ENCODE measurements at places on chromosomes 3 and 15. TPM values are rescaled to one million over a fixed set of nuclear protein-coding genes. Genes with fewer than 3 reads are reported as not detected.

- no peaks in the 10 kb centered on the region for H3K27me3 ChIP-seq
- H3K4me3 ChIP-seq, result peak within 1 kb of the TSS; percentile 71
- peak within 1 kb of the TSS; percentile 76 for H3K27ac ChIP-seq
- DNase-seq, result peak; percentile 92
- H3K4me1 ChIP-seq, result peaks cover 18% of the 10 kb centered on the region
- no peaks in the 10 kb centered on the region for H3K36me3 ChIP-seq
These were observed at the start of gene ZNF621 for GRCh38 chr3:40524568-40525285. TSS of gene ZNF621 (plus strand) at chr3:40524960. CDS start at chr3:40525841, 881 bp downstream.

GRCh38 chr15:95368191-95368590 lies 962.3 kb upstream of the NR2F2 start:
- no peaks in the 10 kb centered on the region for H3K36me3 ChIP-seq
- no peaks in the 10 kb centered on the region for H3K27me3 ChIP-seq
- H3K27ac ChIP-seq, result no peak overlapping the region
- H3K4me3 ChIP-seq, result no peak overlapping the region

- no peaks in the 10 kb centered on the region for H3K27me3 ChIP-seq
- H3K36me3 ChIP-seq, result no peaks in the 10 kb centered on the region
- no peak overlapping the region for H3K27ac ChIP-seq
- no peaks in the 10 kb centered on the region for H3K4me1 ChIP-seq
- no peak for DNase-seq
- no peak overlapping the region for H3K4me3 ChIP-seq
These were observed 424.3 kb downstream of the ROBO2 start for GRCh38 chr3:77464111-77464688.

GRCh38 chr3:23811919-23812318 lies 6.2 kb downstream of the UBE2E1 start:
- H3K27me3 ChIP-seq, result no peaks in the 10 kb centered on the region
- H3K27ac ChIP-seq, result no peak overlapping the region
- H3K4me3 ChIP-seq, result no peak overlapping the region
- H3K36me3 ChIP-seq, result peaks cover 2% of the 10 kb centered on the region
- DNase-seq, result no peak
- H3K4me1 ChIP-seq, result peaks cover 17% of the 10 kb centered on the region

GRCh38 chr15:31235311-31236183 lies 91.1 kb upstream of the KLF13 start:
- H3K4me3 ChIP-seq, result no peak overlapping the region
- H3K36me3 ChIP-seq, result no peaks in the 10 kb centered on the region
- peak; percentile 33 for DNase-seq
- H3K4me1 ChIP-seq, result no peaks in the 10 kb centered on the region
- H3K27me3 ChIP-seq, result no peaks in the 10 kb centered on the region

DNA sequence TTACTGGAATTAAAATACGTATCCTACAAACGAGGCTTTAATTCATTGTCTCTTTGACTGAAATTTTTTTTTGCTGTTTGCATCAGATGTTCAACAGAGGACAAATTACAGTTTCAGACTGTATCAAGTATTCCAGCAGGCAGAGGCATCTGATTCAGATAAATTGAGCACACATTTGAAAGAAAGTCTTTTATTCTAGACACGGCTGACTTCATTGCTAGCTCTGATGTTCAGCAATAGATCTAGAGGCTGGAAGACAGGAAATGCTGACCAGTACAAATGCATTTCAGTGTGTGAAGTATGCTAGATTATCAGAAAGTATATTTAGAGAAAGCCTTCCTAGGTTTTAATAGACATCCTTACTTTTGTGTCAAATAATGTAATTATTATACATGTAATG lies 472.2 kb downstream of the NLGN1 start:
- no peaks in the 10 kb centered on the region for H3K36me3 ChIP-seq
- H3K4me3 ChIP-seq, result no peak overlapping the region
- no peak overlapping the region for H3K27ac ChIP-seq
- H3K27me3 ChIP-seq, result no peaks in the 10 kb centered on the region
- DNase-seq, result no peak
- H3K4me1 ChIP-seq, result no peaks in the 10 kb centered on the region

DNA sequence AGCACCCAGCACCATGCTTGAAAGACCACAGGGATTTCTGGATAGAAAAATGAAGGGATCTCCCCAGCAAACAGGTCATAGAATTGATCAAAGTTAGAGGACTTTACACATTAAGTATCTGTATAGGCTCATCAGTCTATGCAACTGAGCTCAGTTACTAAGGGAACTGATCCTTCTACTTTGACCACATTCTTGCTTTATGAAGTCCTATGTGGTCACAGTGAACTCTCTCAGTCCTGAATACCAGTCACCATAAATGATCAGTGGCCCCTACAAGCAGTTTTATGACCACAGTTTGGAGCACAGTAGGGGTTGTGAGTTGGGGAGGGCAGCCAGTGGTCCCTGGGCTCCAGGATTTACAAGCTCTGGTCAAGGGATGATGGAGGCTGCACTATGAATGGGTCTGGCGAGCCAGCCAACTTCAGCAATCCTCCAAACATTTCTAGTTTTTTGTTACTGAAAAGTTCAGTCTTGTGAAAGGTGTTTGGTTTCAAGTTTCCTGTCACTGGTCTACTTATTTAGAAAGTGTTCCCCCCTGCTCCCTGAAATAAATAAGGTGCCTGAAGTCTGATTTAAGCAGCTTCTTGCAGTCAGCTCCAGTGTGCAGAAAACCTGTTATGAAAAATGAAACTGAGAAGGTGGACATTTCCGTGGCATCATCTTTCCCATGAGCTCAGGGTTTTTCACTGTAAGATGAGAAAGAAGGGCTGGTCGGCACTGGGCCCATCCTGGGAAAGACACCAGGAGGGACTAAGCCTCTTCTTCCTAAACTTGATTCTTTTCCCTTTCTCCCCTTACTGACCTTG lies 75.5 kb downstream of the DAPK2 start:
- no peak overlapping the region for H3K4me3 ChIP-seq
- DNase-seq, result no peak
- H3K27me3 ChIP-seq, result no peaks in the 10 kb centered on the region
- peak overlapping the region; percentile 66 for H3K27ac ChIP-seq
- peaks cover 25% of the 10 kb centered on the region for H3K4me1 ChIP-seq
- no peaks in the 10 kb centered on the region for H3K36me3 ChIP-seq

DNA sequence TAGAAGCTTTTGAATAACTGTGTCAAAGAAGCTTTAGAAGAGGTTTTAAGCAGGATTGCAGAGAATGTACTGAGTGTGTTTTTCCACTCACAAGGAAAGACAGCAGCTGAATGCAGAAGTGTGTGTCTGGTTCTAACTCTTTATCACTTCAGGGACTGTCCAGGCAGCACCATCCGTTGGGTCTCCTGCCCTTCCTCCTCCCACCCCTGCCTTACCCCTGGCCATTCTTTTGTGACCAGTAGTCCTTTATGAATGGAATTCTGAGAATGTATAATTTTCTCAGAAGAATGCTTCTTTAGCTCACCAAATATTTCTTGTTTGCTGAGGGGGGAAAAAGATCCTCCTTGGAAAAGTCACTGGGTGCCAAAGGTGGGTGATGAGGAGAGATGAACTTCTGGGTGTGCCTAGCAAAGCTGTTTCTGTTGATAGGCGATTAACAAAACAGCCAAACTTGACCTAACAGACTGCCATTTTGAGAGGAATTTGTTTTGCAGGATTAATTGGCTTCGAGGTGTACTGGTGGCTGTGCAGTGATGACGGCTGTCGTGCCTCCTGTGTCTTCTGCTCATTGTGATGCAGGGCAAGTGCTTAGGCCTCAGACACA lies 70.9 kb downstream of the IGF1R start:
- no peak for DNase-seq
- H3K36me3 ChIP-seq, result no peaks in the 10 kb centered on the region
- H3K4me3 ChIP-seq, result no peak overlapping the region

DNA sequence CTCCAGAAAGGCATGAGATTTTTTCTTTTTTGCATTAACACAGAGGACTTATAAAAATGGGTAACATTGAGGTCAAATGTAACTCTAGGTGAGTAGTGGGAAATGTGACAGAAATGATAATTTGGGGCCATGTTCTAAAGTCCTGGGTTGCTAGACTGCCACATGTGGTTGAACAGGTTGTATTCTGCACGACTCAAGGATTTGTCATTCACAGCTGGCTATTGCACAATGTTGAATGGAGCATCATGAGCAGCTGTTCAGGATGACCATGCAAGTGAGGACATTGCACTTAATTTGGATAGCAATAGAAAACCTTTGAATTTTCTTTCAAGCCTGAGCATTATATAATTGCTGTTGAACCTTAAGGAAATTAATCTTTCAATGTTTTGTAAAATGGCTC lies 396.6 kb downstream of the NAALADL2 start:
- H3K27ac ChIP-seq, result no peak overlapping the region
- H3K27me3 ChIP-seq, result no peaks in the 10 kb centered on the region
- no peaks in the 10 kb centered on the region for H3K36me3 ChIP-seq
- no peak overlapping the region for H3K4me3 ChIP-seq
- no peaks in the 10 kb centered on the region for H3K4me1 ChIP-seq

GRCh38 chr15:99732751-99733267 lies 428 bp downstream of the LYSMD4 start:
- DNase-seq, result no peak
- no peaks in the 10 kb centered on the region for H3K27me3 ChIP-seq

DNA sequence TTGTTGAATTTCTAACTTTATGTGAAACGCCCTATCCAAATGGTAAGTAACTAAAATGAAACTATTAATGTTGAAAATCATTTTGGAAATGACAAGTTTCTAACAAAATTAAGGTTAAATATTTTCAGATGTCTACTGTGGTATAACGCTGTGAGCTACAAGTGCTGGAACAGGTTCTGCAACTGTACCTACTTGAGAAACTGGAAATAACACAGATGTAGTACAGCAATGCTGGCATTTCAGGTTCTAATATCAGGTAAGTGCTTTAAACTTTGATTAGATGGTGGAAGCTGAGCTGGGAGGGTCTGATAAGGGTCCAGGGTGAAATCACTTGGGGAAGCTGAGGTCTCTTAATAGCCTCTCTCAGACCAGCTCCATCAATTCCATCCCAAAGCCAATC lies 315.1 kb downstream of the STXBP5L start:
- DNase-seq, result no peak
- no peaks in the 10 kb centered on the region for H3K4me1 ChIP-seq
- no peaks in the 10 kb centered on the region for H3K36me3 ChIP-seq
- H3K27ac ChIP-seq, result no peak overlapping the region
- H3K27me3 ChIP-seq, result no peaks in the 10 kb centered on the region

- H3K4me3 ChIP-seq, result no peak overlapping the region
- DNase-seq, result no peak
- no peaks in the 10 kb centered on the region for H3K4me1 ChIP-seq
- H3K27ac ChIP-seq, result no peak overlapping the region
- peaks cover 2% of the 10 kb centered on the region for H3K36me3 ChIP-seq
- no peaks in the 10 kb centered on the region for H3K27me3 ChIP-seq
These were observed 10.5 kb downstream of the C15orf61 start for GRCh38 chr15:67531379-67531914.

GRCh38 chr3:179244878-179245277 lies 6.0 kb downstream of the KCNMB3 start:
- no peak for DNase-seq
- no peak overlapping the region for H3K4me3 ChIP-seq
- H3K4me1 ChIP-seq, result no peaks in the 10 kb centered on the region
- H3K36me3 ChIP-seq, result no peaks in the 10 kb centered on the region
- H3K27me3 ChIP-seq, result no peaks in the 10 kb centered on the region

- H3K27ac ChIP-seq, result no peak overlapping the region
- no peaks in the 10 kb centered on the region for H3K36me3 ChIP-seq
- DNase-seq, result no peak
- no peak overlapping the region for H3K4me3 ChIP-seq
These were observed 41.9 kb upstream of the TRA2B start for GRCh38 chr3:185979721-185980121.

- H3K36me3 ChIP-seq, result no peaks in the 10 kb centered on the region
- no peak overlapping the region for H3K27ac ChIP-seq
- H3K27me3 ChIP-seq, result no peaks in the 10 kb centered on the region
- H3K4me1 ChIP-seq, result no peaks in the 10 kb centered on the region
- H3K4me3 ChIP-seq, result no peak overlapping the region
These were observed 39.4 kb upstream of the UBL7 start for GRCh38 chr15:74500401-74500800.

- DNase-seq, result no peak
- peaks cover 44% of the 10 kb centered on the region for H3K4me1 ChIP-seq
- H3K4me3 ChIP-seq, result no peak overlapping the region
- H3K27me3 ChIP-seq, result no peaks in the 10 kb centered on the region
These were observed 2.7 kb downstream of the BNIP2 start for GRCh38 chr15:59686389-59686788.

DNA sequence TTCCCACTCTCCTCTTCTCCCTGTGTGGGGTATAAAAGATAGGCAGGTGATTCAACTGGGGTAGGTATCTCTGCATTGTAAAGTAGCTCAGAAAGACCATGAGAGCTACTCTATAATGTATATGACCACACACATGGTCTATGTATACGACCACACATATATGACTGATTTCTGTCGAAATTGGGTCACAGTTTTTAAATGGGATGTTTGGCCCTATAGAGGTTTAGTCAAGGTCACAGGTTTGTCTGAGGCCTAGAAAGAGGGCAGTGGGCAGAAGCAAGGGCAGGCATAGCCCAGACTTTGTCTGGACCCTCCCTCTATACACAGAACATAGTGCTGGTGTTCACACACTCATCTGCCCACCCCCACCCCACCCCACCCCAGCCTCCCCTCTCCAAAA lies 4.4 kb downstream of the LAMP3 start:
- H3K4me1 ChIP-seq, result peaks cover 3% of the 10 kb centered on the region
- no peaks in the 10 kb centered on the region for H3K36me3 ChIP-seq
- no peak overlapping the region for H3K27ac ChIP-seq

- H3K4me1 ChIP-seq, result no peaks in the 10 kb centered on the region
- DNase-seq, result no peak
- no peaks in the 10 kb centered on the region for H3K36me3 ChIP-seq
- no peak overlapping the region for H3K27ac ChIP-seq
These were observed 2.4 kb upstream of the ADGRG7 start for GRCh38 chr3:100606894-100607512.

- peaks cover 6% of the 10 kb centered on the region for H3K36me3 ChIP-seq
- DNase-seq, result no peak
- no peaks in the 10 kb centered on the region for H3K4me1 ChIP-seq
- no peak overlapping the region for H3K27ac ChIP-seq
- H3K27me3 ChIP-seq, result no peaks in the 10 kb centered on the region
These were observed 64.8 kb downstream of the RFTN1 start for GRCh38 chr3:16448639-16449070.

- no peaks in the 10 kb centered on the region for H3K4me1 ChIP-seq
- peak; percentile 1 for DNase-seq
- H3K36me3 ChIP-seq, result no peaks in the 10 kb centered on the region
- no peaks in the 10 kb centered on the region for H3K27me3 ChIP-seq
- no peak overlapping the region for H3K4me3 ChIP-seq
These were observed 3.5 kb upstream of the GALNT15 start for GRCh38 chr3:16171009-16171408.

GRCh38 chr3:80606073-80606472 lies 838.3 kb upstream of the ROBO1 start:
- no peak overlapping the region for H3K27ac ChIP-seq
- DNase-seq, result no peak
- H3K36me3 ChIP-seq, result no peaks in the 10 kb centered on the region
- H3K4me3 ChIP-seq, result no peak overlapping the region
- no peaks in the 10 kb centered on the region for H3K27me3 ChIP-seq

The SAXO2 gene
- 1.4 TPM for total RNA-seq

The PRRT3 gene
- total RNA-seq, result 0.25 TPM

The MON1A gene
- 4.6 TPM for total RNA-seq

The GANC gene
- 28.9 TPM for total RNA-seq

The PPP1R2 gene
- 21.4 TPM for total RNA-seq

The CHRNB4 gene
- not detected for total RNA-seq

The SPINT1 gene
- 1.2 TPM for total RNA-seq

The SPSB4 gene
- total RNA-seq, result 1.9 TPM

The PLA2G4E gene
- total RNA-seq, result not detected

Measured in liver (tissue), 10 donors.